ENCODE measurements at places on chromosomes 7 and 10. TPM values are rescaled to one million over a fixed set of nuclear protein-coding genes. Genes with fewer than 3 reads are reported as not detected.

The C10orf67 gene
- total RNA-seq = not detected

The ZNF22 gene
- 31.4 TPM for total RNA-seq

The BLNK gene
- total RNA-seq = 205 TPM

The NME8 gene
- not detected for total RNA-seq

The AMZ1 gene
- 14.6 TPM for total RNA-seq

The ATOH7 gene
- not detected for total RNA-seq
